ENCODE measurements at places on chromosomes 7 and 10.

DNA sequence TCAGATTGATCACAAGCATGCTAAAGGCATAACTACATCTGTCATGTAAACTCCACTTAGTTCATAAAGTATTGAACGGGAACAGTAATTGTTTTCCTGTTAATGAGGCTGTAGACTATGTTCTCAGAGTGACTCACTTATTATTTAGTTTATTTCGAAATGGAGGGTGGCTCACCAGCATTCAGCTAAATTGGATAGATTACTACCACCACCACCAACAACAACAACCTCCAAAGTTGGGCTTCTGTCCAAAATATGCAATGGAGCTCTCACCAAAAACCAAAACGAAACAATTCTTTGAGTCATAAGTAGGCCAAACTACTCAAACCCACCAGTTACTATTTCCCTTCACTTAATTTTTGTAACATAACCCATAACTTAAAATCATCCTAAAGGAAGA lies 127.9 kb upstream of the NRBF2 start:
- no peak for DNase-seq

DNA sequence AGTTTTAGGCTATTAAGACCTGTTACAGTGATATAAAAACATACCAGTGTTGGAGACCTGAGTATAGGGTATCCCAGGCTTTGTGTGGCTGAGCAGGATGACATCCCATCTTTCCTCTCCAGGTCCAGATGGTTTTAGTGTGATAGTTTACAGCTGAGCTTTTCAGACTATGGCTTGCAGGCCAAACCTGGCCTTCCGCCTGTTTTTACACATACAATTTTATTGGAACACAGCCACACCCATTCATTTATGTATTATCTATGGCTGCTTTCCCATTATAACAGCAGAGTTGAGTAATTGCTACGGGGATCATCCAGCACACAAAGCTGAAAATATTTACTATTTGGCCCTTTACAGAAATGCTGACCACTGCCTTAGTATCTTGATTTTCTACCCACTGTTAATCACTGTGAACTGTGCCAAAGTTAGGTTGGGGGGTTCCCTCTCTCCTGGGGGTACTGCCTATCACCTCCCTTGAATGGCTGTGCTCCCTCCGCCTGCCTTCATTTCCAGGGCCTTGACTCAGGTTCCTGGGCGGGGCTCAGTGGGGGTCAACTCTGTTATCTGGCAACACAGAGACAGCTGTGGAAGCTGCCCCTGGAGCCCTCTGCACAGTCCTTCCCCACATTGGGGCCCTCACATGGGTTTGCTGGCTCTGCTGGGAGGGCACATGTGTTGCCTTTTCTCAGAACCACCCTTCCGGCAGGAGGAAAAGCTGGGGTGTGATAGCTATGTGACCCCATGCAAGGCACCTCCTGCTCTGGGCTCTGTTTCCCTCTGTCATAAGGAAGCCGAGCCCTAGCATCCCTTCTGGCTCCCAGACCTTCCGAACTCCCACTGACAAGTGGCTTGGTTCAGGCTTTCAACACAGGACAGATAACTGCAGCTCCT lies 40.3 kb upstream of the SH2D4B start:
- no peak for DNase-seq

DNA sequence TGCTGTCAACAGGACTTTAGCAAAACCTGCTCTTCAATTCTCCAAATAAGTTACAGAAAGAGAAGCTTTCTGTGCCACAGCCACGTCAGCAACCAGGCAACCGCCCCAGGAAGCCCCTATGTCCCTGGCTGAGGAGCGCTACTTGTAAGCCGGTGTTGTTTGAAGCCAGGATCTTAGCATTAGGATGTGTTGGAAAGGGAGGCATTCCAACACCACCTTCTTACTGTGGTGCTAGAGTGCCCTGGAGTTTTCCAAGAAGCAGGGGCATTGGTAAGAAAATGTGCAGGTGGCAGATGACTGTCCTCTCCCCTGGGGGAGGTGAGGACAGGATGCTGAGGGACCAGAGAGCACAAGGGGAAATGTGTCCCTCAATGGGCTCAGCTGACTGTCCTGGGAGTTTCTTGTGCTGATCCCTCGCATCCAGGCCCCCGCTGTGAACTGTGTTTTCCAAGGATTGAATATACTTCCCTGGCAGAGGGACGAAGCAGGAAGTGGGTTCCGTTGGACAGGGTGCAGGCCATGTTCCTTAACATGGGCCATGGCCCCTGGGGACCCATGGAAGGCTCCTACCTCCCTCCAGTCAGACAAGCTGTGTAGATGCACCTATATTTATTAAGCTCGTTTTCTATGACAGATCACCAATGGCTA lies 139.6 kb upstream of the GDF10 start:
- DNase-seq = no peak

DNA sequence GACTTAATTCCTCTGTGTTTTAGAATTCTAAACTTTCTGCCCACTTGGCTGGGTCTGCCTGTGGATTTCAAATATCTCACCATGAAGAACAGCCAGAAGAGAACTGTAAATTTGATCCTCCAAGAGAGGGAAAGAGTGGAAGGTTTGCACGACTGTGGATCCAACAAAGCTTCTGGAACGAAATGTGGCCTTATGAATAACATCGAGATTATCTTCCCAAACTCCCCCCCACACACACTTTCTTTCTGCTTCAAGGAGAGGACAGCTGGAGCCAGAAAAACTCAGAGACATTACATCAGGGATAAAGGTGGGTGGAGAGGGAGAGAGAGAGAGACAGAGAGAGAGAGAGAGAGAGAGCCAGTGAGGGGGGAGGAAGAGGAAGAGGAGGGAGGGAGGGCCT lies 570.1 kb upstream of the MGMT start:
- DNase-seq = no peak

GRCh38 chr7:36236073-36236472 lies 83.0 kb downstream of the EEPD1 start:
- DNase-seq = no peak

- DNase-seq = no peak
These were observed 123.9 kb upstream of the TCF7L2 start for GRCh38 chr10:112826018-112826697.

DNA sequence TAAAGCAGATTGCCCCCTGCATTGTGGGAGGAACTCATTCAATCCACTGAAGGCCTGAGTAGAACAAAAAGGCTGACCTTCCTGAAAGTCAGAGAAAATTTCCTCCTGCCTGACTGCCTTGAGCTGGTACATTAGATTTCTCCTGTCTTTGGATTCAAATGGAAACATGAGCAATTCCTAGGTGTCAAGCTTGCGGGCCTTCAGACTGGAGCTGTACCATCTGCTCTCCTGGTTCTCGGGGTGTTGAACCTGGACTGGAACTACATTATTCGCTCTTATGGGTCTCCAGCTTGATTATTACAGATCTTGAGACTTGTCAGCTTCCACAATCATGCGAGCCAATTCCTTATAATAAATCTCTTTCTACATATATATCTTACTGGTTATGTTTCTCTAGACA lies 173.6 kb upstream of the STEAP4 start:
- DNase-seq = no peak

DNA sequence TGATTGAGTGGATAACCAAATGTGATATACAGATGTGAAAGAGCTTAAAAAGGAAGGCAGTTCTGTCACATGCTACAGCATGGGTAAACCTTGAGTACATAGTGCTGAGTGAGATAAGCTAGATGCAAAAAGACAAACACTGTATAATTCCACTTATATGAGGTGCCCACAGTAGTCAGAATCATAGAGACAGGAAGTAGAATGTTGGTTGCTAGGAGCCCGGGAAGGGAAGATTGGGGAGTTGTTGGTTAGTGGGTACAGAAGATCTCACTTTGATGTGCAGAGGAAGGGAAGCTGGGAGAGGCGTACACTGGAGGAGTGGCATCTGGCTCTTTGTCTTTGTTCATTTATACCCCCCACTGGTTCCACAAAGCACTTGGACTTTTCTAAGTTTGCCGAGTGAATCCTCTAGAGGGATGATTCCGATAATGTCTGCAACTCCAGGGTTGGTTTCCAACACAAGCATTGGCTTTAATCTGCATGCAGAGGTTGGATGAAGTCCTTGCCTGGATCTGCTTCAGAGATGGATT lies 39.5 kb downstream of the TSPAN14 start:
- DNase-seq = no peak

- DNase-seq = no peak
These were observed 66.1 kb downstream of the FZD1 start for GRCh38 chr7:91330191-91330808.

- no peak for DNase-seq
These were observed 18.5 kb upstream of the PLEKHS1 start for GRCh38 chr10:113732966-113733365.

GRCh38 chr10:115566867-115567266 lies 473.7 kb downstream of the ATRNL1 start:
- no peak for DNase-seq

DNA sequence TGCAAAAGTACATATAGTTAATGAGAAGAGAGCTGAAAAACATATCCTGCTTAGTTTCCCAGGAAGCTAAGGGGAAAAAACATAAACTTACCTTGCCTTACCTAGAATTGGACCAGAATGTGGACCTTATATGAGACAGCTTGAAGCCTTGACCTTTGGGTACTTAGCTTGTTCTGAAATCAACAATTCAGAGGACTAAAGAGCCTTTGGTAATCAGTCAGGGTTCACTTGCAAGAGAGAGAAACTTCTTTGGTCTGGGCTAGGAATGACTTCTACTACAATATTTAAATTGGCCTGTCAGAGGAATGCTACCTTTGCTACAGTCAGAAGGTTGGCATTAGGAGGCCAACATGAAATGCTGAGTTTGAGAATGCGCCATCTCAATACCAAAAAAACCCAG lies 24.9 kb downstream of the SAMD8 start:
- no peak for DNase-seq

GRCh38 chr7:129612112-129613015 lies 844 bp downstream of the NRF1 start:
- DNase-seq = no peak

GRCh38 chr7:135098391-135098790 lies 49.5 kb upstream of the TMEM140 start:
- DNase-seq = no peak

GRCh38 chr7:84462259-84462658 lies 267.7 kb upstream of the SEMA3A start:
- DNase-seq = no peak

- DNase-seq = no peak
These were observed 5.0 kb upstream of the CALML5 start for GRCh38 chr10:5504146-5505072.

- DNase-seq = no peak
These were observed 171.9 kb downstream of the ARID5B start for GRCh38 chr10:62073429-62073828.

DNA sequence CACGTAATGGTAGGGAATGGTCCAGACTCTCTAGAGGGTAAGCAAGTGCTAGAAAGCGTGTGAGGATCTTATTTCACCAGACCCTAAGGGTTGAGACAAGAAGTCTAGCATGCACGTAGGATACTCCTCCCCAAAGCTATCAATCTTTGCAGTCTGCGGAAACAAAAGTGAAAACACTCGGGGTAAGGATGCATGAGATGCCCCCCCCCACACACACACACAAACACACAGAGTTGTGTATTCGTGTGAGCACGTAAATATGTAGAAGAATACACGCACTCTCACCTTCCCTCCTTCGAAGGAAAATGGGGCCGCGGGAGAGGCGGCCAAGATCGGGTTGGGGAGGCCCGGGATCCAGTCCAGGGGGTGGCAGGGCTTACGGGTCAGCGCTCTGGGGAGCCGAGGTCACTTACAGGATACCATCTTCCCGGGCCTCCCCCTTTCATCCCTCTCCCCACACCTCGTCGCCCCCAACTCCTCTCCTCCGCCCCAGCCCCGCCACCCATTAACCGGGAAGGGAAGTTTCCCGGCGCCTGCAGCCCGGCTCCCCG lies 455 bp downstream of the CUL2 start:
- no peak for DNase-seq

All from Panc1 (cell line).